Hepatocyte (in vitro differentiated cells): ENCODE measurements at places on chromosomes 5 and 9. TPM values are rescaled to one million over a fixed set of nuclear protein-coding genes. Genes with fewer than 3 reads are reported as not detected.

Gene ZNF354C
- 1.5 and 1.8 TPM in 2 replicates for polyA plus RNA-seq

Gene LCN9
- 13.4 and 21.6 TPM in 2 replicates for polyA plus RNA-seq

GRCh38 chr9:115593587-115594091, 475.7 kb upstream of the TNC start:
- DNase-seq: peak; percentile 55

DNA sequence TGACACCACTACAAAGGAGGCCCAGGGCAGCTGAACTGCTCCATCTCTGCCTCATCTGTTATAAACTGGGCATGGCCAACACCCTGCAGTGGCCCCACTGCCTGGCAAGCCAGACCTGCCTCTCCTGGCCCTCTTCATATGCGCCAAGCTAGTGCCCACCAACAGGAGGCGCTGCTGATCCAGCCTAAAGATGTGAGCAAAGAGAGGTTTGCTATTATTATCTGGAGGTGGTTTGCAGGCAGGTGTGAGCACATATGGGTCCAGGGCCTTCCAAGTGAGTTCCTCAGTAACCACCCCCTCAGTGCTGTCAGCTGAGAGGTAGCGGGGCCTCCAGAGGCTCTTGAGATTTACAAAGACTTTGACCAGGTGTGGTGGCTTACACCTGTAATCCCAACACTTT, 232.2 kb downstream of the SYK start:
- DNase-seq: no peak

DNA sequence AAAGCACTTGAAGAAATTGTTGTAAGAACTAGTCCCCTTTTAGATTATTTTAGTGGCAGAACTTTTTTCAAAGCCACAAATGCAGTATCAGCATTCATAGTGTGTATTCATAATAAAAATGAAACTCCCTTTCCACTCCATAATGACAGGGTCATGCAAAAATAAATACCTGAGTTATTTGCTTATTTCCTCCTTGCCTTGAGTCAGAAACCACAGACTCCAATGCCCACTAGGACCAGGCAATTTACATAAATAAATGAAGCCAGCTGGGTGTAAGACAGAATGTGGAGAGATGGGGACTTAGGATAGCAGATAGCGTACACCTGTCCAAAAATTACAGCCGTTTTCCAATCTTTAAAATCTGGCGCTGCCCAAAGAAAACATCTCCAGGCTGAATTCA, 417.8 kb downstream of the TMEM161B start:
- DNase-seq: no peak

GRCh38 chr5:154972476-154973080, 31.7 kb downstream of the MRPL22 start:
- DNase-seq: peak; percentile 75

DNA sequence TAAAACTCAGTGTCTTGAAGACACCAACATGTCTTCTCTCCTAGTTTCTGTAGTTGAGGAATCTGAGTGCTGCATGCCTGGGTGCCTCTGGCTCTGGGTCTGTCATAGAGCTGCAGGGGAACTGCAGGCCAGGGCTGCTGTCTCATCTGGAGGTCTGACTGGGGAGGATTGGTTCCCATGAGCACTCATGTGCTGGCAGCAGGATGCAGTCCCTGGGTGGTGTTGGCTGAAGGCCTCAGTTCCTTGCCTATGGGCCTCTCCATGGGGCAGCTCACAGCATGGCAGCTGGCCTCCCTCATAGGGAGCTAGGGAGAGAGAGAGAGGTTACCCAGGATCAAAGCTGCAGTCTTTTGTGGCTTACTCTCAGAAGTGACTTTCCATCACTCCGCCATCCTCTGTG, 22.6 kb downstream of the UBE2QL1 start:
- no peak for DNase-seq

DNA sequence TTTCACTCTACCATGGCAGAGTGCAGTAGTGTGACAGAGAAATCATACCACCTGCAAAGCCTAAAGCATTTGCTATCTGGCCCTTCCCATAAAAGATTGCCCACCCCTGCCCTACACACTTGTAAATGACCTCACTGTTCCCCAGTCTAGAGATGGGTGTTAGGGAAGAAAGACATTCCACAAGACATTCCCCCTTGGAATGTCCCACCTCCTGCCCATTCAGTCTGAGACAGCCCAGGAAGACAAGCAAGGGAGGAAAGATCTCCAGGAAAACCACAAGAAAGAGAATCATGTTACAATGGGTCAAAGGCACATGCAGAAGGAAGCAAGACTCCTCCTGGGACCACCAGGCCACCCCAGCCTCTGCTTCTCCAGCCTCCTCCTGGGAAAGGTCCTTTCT, 230.0 kb downstream of the AGTPBP1 start:
- DNase-seq: no peak

- DNase-seq: no peak
These were observed 95.2 kb downstream of the PLCXD3 start for GRCh38 chr5:41415242-41415641.

DNA sequence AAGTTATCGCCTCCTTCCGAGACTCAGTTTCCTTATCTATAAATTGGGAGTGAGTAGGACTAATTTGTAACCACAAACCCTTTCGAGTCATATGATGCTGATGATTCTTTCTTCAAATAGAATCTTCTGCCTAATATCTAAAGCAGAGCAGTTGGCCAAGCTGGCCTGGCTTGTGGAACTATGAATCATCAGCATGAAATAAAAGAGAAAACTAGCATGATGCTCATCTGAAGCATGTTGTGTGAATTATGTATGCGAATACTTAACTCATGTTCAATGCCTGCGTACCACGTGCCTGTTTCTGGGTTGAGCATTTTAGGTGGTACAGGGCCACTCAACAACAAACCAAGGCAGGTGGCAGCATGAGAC, 15.0 kb upstream of the ORM1 start:
- DNase-seq: no peak

DNA sequence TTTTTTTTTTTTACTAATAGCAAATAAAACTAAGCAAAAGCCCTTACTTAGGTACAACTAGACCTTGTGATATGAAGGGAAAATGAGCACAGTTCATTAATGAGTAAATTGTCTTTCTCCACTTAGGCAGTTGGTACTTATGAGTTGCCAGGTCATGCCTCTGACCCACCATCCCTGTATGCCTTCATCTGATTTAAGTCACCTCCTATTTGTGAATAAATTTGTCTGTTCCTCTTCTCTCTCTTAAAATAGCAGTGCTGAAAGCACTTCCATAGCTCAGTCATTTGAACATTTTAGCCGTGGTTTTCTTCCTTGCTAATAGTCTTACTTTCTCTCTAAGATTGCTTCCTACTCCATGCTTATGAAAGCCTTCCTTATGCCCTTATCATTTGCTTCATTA, 61.4 kb downstream of the SLC44A1 start:
- DNase-seq: no peak

DNA sequence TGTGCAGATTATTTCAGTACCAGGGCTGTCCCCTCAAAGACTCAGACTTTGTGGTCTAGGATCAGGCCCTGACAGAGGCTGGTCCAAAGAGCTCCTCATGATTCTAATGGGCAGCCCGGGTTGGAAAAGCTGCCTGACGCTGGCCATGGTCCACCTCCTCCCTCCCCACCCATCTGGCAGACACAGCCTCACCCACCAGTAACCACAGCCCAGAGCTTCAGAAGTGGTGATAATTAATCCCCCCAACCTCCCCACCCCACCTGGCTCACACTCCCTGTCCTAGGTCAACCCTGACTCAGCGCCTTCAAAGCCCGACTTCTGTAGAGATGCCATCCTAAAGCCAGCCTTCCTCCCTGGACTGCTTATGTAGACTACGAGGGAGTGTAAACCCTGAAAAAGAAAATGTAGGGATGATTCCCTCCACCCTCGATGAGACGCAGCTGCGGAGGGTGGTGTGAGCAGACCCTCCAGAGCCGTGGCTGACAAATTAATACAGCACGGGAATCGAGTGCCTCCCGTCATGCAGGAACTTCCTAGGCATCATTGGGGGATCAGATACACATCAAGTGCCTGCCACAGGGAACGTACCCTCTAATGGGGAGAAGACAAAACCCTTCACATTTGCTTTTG, 7.0 kb downstream of the UBE2QL1 start:
- no peak for DNase-seq

DNA sequence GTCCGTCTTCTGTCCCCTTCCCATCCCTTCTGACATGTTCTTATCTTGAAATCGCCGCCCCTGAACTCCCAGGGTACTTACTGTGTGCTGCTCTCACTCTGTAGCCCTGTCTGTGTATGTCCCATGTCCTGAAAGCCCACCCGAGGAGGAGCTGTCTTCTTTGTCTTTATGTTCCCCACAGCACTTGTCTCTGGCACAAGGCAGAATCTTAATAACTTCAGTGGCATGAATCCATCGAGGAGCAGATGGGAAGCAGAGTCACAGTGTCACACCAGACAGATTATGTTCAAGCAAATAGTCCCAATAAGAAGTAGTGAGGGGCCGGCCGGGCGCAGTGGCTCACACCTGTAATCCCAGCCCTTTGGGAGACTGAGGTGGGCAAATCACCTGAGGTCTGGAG, 29.7 kb upstream of the LTC4S start:
- DNase-seq: no peak
